Occipital lobe (tissue), 3 donors: ENCODE measurements at places on chromosomes 4 and X. TPM values are rescaled to one million over a fixed set of nuclear protein-coding genes. Genes with fewer than 3 reads are reported as not detected.

The SORCS2 gene
- 4.1 TPM for total RNA-seq

The HAND2 gene
- total RNA-seq = not detected

The FAM47E gene
- total RNA-seq = 3.9 TPM

The GLRB gene
- 51.5 TPM for total RNA-seq

The VBP1 gene
- 107 TPM for total RNA-seq

The SCD5 gene
- total RNA-seq = 287 TPM
